HS-27A (cell line): ENCODE measurements at places on chromosomes 4 and X.

DNA sequence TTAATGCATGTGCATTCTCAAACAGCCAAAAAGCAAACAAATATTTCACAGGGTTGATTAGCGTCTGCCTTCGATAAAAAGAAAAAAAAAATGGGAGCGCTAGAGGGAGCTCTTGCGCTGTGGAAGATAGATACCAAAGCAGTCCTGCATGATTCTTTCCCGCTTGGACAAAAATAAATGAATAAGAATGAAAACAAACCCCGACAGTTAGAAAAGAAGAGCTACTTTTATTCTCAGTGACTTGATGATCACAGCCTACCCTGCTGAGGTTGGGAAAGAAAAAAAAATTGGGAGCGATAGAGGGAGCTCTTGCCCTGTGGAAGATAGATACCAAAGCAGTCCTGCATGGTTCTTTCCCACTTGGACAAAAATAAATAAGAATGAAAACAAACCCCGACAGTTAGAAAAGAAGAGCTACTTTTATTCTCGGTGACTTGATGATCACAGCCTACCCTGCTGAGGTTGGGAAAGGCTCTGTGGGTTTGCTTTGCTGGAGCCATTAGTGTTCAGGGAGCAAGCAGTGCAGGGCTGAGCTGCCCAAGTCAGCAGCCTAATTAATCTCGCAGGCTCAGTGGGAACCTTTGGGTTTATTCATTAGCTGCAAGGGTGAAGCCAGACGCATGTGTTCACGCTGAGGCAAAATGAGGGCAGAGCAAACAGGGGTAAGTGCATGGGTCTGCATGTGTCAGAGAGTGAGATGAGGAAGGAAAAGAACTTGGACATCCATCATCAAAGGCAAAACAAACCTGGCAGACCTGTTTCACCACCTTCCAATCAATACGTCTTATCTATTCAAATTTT, 249.3 kb upstream of the PRKX start:
- DNase-seq: no peak

DNA sequence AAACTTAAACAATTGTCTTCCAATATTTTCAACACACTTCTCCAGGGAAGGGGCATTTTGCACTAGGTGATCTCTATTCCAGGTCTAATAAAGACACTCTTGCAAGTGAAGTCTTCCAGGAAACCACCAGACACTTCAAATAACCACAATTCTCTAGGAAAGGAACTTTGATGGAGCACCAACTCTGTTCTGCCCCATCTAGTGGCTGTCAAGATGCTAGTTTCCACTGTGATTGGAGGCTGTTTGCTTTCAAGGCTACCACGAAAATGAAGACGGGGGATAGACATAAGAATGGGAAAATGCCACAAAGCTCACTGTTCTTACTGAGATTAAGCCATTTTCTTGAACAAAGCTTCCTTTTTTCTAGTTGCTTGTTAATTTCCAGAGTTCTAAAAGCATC, 100.6 kb upstream of the F9 start:
- DNase-seq: no peak

GRCh38 chrX:72346302-72346949, 40.7 kb upstream of the CITED1 start:
- no peak for DNase-seq

GRCh38 chr4:113960684-113961321, 18.6 kb downstream of the ARSJ start:
- DNase-seq: no peak

GRCh38 chr4:178937130-178937529, 1494.9 kb upstream of the AGA start:
- DNase-seq: no peak

- DNase-seq: no peak
Measured at GRCh38 chr4:100848841-100849240, 331.0 kb upstream of the EMCN start.

DNA sequence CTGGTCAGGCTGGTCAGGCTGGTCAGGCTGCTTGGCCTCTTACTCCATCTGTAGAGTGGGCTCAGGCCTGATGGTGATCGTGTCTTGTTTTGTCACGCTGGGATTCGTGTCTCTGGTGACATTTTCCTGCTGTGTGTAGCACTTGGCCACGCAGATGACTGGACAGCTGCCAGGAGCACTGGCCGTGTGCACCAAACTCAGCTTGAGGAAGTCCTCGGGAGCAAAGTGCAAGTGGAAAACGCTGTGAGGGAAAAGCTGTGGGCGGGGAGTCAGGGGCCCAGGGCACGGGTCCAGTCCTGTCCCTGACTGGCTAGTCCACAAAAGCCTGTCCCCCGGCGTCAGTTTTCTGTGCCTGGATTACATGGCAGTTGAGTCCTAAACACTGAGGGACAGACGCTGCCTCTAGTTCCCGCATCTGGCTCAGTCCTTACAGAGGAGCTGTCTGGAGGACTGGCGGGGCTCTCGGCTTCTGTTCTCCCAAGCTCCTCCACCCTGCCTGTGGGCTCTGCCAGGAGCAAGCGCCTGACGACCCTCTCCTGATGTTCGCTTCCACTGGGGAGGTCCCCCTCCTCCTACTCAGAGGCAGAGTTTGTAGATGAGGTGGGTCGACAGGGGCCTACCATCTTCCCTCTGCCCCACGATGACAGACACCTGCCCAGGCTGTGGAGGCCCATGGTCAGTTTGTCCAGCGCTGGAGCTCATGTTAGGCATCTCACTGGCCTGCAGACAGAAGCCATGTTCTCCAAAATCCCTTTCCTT, 35.9 kb upstream of the GRPEL1 start:
- DNase-seq: no peak

DNA sequence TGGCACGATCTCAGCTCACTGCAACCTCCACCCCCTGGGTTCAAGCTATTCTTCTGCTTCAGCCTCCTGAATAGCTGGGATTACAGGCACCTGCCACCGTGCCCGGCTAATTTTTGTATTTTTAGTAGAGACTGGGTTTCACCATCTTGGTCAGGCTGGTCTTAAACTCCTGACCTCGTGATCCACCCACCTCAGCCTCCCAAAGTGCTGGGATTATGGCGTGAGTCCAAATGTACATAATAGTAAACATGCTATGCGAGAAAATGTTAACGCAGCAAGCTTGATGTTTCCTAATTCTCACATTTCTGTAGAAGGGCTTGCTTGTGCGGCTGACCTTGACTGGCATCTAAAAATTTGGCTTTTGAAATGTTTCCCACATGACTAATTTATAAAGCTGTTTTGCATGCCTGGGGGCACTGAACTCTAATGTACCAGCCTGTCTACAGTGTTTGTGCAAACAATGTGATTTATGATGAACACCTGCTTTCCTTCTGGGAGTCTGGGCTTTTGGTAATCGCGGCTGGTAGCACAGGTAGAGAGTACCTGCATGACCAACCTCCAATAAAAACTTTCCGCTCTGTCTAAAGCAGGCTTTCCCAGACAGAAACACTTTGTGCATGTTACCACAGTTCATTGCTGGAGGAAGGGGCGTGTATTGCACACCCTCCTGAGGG, 216.8 kb downstream of the IL15 start:
- DNase-seq: no peak

DNA sequence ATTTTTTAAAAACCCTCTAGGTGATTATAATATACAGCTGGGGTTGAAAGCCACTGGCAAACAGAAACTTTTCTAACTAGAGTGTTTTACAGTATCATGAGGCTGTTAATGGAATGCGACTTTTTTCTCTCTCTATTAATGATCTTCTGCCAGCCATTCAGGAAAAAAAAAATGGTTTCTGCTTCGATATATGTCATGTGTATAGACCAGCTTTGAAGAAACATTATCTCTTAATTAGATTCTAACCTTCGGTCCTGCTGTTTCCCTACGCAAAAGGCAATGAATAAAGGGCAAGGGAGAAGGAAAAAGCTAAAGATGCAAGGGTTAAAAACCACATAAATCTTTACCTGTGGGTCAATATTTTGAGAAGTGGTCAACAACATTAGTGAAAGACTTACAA, 1662.1 kb upstream of the TENM3 start:
- no peak for DNase-seq

DNA sequence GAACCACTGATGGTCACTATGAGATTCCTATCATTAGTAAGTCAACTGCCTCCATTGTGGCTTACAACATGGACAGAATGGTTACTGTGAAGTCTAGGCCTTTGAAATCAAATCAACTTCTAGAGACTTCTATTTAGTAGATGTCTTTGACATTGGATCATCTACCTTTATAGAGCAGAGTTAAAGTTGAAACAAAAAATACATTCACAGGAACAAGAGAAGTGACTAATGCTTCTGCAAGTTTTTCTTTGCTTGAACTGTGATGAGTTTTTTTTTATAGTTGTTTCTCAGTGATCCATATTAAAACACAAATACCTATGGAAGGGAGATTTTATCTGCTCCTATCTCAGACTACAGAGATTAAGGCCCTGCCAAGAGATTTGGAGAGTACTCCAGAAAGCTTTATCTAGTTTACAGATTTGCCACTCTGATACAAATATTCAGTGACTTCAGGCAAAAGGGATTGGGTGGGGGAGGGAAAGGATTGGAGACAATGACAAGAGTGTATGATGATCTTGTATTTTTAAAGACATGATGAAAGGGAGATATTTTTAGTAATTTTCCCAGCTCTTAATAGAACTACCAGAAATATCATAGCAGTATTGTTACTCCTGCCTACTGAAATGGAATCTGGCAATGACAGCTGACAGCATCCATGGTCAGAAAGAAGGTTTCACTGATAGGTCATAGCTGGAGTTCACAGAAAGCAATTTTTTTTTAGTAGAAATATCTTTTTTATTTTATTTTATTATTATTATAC, 16.0 kb upstream of the EPGN start:
- no peak for DNase-seq

DNA sequence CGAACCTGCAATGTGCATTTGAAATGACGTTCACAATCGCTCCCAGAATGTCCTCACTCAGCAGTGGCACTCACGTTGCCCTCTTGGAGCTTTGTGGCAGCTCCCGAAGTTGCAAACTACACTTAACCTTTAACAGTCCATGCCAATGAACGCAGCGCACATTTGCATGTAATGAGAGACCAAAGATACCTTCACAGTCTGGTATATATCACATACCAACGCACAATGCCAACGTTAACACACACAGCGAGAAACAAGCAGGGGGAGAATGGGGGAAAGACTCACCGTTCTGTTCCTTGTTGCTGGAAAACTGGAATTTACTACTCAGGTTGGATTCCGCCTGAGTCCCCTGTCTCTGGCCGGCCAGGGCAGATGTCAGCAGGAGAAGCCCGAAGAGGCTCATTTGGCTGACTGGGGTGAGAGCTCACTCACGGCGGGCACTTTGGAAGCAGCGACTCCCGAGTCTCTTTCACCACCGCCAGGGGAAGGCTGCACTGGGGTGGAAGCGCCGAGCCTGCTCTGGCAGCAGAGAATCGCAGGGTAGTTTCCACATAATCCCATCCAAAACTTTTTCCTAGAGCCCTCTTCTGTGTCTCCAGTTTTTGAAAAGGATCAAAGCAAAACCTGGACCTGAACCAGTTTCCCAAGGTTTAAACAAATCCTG, 966 bp downstream of the PDGFC start:
- DNase-seq: no peak

GRCh38 chrX:17944833-17945497, 83.9 kb upstream of the RAI2 start:
- no peak for DNase-seq

- DNase-seq: no peak
Measured at GRCh38 chr4:10781805-10782204, 97.2 kb upstream of the CLNK start.

DNA sequence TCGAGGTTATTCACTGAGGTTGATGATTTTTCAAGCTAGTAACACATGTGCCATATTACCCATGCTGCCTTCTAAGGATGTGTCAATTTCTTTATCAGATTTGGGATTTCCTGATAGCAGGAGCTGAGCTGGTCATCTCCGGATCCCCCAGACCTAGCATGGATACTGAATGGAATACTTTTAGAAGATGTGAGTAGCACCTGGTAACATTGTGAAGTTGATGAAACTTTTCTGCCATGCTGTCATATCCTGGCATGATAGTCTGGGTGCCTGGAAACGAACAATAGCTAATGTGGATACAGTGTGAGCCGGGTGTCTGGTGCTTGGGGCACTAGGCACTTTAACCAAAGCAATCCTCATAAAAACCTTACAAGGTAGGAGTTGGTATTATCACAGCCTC, 11.0 kb upstream of the CYTL1 start:
- DNase-seq: no peak

- no peak for DNase-seq
Measured at GRCh38 chr4:42489095-42489494, 91.8 kb downstream of the SHISA3 start.

DNA sequence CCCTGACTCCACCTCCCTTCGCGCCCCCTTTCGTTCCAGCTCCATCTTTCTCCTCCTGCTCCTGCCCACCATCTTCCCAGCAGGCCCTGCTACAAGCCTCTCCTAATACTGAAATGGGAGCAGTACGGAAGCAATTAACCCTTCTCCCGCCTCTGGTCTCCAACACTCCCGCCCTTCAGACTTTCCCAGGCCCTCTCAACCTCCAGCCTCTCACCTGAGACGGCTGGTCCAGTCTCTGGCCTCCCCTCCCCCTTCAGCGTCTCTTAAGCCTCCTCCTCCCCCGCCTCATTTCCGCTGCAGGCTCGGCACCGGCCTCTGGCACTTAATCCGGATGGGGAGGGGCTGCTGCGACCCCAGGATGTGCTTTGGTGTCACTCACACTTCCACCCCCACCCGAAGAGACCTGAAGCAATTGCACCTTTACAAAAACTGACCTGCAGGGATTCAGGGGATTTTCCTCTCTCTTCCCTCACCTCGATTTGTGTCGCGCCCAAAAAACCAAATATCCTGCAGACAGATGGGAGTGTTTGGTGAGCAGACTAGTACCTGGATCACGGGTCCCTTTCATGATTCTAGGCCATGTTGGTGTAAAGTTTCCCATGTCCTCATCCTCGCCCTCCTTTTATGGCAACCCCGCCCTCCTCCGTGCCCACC, 657 bp downstream of the TCEAL8 start:
- peak; percentile 5 for DNase-seq

GRCh38 chr4:74800310-74800709, 6.0 kb upstream of the BTC start:
- no peak for DNase-seq

GRCh38 chr4:2462218-2462991, 6.5 kb upstream of the RNF4 start:
- DNase-seq: no peak

DNA sequence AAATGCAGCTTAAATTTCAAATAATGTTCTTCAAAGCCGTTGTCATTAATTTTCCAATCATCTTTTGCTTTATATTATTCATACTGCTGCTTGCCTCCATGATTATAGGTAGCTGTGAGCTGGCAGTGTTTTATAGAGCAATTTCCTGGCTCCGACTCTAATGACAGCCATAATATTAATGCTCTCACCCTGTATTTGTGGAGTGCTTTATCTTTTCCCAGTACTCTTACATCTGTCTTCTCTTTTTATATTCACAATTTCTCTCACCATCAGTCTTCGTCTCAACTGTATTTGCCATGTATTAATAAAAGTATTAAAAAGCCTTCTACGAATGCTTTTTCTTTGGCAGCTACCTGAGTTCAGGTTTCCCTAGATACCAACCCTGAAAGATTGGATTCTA, 21.0 kb downstream of the ATXN3L start:
- no peak for DNase-seq

- DNase-seq: no peak
Measured at GRCh38 chr4:89898304-89898716, 3.7 kb downstream of the MMRN1 start.

GRCh38 chr4:101710806-101711205, 79.7 kb upstream of the BANK1 start:
- no peak for DNase-seq
